Iris pigment epithelial cell (primary cell): ENCODE measurements at places on chromosomes 13 and 19.

DNA sequence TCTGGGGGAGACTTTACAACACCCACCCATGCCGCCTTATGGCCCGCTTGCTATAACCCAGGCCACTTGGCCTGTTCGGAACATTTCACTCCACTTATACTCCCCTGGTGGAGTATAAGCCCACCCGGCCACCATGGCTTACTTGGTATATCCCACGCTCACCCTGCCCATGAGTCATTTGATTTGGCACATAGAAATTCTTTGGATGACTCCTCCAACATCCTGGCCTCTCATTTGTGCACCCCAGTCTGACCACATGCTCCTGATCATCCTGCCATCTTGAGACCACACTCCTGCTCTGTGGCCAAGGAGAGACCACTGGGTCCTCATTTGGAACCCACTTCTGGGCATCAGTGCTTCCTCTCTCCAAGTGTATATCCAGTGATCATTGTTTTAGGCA, 5.2 kb downstream of the SPACA6 start:
- DNase-seq: peak; percentile 67

GRCh38 chr13:60164234-60164889, 634 bp upstream of the DIAPH3 start:
- DNase-seq: no peak

DNA sequence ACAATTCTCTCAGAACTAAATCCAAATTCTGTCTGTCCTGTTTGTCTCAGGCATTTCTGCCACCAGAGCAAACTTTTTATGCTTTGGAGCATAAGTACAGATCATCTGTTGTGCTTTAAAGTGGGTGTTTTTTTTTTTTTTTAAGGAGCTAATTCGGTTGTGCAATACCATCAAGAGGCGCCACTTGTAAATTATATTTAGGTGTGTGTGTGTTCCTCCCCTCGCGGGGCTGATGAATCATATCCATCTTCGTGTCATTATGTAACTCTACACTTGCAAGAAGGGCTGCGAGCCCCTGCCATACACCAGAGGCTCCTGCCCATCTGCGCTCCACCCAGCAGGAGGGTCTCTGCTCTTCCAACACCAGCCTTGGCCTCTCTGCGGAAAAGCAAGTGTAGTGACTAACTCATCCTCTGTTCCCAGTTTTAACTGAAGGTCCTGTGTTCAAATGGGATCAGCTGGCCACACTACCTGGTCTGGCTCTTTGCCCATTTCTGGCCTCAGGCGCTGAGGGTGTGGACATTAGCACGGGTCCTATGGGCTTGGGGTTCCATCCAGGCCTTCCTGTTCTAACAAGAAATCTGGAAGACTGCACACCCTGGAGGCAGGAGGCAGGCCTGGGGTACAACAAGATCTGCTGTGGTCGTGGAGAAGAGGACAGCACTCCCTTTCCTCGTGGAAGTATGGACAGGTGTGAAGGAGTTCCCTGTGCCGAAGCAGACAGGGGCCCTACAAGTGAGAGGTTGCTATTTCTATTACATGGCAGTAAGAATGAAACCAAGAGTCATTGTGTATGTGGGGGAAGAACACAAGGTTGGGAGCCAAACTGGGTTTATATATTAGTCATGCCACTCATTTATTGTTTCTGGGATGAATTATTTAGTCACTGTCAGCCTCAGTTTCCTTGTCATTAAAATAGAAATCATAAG, 96.1 kb upstream of the MBNL2 start:
- peak; percentile 85 for DNase-seq

GRCh38 chr13:109834973-109835720, 48.8 kb upstream of the IRS2 start:
- DNase-seq: peak; percentile 66

DNA sequence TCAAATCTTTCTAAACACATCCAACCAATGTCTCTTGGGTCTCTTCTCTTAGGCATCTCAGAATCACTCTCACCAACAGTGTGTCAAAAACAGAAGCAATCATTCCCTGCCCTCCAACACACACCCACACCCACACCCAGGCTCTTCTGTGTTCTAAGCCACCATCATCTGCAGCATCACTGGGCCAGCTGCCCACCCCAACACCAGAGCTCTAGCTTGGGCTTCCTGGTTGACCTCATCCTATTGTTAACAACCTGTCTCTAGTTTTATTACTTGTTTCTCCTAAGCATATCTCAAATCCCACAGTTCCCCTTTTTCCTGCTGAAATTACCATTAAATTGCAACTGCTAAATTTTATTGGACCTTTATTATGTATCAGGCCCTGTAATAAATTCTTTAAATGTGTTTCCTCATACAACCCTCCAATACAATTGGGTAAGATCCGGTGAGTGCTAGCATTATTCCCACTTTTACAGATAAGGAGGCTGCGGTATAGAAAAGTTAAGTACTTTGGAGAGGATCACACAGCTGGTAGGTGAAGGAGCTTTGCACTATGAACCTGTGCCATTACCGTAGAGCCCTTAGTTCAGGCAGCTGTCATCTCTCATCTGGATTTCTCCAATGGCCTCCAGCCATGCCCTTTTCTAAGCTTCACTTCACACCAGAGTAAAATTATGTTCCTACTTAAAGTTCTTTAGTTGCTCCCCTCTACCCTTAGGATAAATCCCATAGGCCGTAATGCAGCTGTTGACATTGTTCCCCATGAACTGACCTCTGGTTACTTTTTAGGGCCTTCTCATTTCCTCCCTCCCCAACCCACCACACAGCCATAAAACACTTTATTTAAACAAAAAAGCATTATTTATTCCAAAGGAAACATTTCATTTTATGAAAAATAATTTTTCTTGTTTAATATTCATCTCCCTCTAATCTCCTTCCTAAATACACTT, 227.7 kb downstream of the B3GLCT start:
- no peak for DNase-seq
